Stimulated activated CD8-positive, alpha-beta memory T cell treated with anti-CD3 and anti-CD28 coated beads, Interleukin-7, amount 100 ng/mL, for 1 hour (primary cell): ENCODE measurements at places on chromosomes 5 and 9.

- no peak for DNase-seq
These were observed 13.8 kb upstream of the SMIM23 start for GRCh38 chr5:171771856-171772255.

- DNase-seq: no peak
These were observed 4.5 kb downstream of the ADAMTS12 start for GRCh38 chr5:33887268-33887667.

GRCh38 chr5:67935908-67936566 is 279.5 kb upstream of the PIK3R1 start:
- DNase-seq: no peak

- no peak for DNase-seq
These were observed 57.9 kb upstream of the PPP3R2 start for GRCh38 chr9:101652601-101653175.

DNA sequence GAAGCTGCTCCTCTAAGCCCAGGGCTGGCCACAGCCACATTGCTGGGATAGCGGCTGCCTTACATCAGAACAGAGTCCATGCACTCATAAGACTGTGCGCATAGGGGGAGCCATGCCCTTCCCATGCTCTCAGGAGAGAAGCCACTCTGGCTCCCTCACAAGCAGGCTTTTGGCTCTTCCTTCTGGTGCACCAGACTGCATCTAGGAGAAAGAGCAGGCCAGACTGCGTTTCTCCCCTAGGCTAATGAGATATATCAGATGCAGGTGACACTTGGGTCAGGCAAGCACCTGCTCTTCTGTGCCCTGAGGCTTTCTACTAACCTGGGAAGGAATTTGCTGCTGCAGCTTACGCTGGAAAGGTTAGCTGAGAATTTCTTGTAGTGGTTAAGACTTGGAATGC is 43.2 kb upstream of the BRINP1 start:
- DNase-seq: no peak

DNA sequence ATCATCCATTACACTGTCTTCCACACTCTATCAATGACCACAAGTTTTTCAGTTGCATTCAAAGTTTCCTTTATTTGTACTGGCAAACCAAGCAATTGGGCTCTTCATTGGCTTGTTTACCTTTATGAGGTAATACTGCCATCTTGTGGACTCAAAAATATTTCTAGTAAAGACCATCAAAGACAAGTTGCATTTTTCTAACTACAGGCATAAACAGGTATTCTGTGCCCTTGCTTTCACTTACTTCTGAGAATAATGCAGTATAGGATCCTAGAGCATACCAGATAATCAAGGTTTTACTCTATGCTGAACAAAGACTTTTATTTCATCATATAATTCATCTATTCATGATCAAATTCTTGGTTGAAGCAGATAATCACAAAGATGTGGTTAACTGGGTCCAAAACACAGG is 173.7 kb upstream of the POU5F2 start:
- no peak for DNase-seq

DNA sequence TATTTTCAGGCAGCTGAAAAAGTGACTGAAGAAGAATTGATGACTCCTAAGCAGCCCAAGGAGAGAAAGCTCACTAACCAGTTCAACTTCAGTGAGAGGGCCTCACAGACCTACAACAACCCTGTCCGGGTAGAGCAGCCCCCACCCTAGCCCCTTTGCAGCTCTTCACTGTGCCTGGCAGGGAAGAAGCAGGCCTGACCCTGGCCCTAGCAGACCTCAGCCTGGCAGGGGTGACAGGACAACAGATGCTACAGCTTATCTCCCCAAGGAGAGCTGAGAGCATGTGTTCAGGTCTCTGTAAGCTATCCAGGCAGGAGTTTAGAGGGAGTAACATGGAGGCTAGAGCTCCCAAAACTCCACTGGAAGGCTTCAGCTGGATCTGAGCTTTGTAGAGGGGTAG is 31.8 kb downstream of the DNAI1 start:
- no peak for DNase-seq

- no peak for DNase-seq
These were observed 3.7 kb downstream of the LCN9 start for GRCh38 chr9:135666534-135667462.

DNA sequence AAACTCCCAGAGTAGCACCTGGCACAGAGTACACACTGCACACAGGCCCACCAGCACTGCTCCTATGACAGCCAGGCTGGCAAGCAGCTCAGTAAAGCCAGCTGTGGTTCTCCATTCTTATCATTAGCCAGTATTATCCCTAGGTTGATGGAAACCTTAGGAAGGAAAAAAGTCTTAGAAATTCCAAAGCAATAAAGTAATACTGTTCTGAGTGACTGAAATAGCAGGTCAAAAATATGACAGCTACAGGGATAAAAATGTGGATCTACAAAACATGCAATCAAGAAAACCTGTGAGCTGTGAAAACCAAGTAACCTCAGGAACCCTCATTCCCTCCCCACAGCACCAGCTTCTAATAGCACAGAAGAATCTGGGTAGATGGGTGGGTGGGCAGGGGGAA is 403.5 kb downstream of the SPOCK1 start:
- no peak for DNase-seq

GRCh38 chr5:132199116-132199680 is 28.5 kb downstream of the P4HA2 start:
- DNase-seq: no peak

DNA sequence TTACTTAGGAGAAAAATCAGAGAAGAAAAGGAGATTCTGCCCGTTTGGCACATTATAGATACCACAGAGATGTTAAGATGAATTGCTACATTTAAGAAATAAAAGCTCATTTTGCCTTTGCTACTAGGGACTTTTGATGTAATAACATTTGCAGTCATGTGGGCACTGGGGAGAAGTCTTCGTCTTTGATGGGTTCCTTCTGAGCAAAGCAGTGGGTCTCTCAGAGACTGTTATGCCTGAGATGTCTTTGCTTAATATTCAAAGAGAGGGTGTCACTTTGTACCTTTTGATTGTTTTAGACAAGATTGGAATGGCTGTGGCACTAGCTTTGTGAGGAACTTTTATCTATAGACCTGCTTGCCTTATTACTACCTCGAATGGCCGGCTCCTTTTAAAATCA is 25.0 kb downstream of the SLC25A25 start:
- no peak for DNase-seq

DNA sequence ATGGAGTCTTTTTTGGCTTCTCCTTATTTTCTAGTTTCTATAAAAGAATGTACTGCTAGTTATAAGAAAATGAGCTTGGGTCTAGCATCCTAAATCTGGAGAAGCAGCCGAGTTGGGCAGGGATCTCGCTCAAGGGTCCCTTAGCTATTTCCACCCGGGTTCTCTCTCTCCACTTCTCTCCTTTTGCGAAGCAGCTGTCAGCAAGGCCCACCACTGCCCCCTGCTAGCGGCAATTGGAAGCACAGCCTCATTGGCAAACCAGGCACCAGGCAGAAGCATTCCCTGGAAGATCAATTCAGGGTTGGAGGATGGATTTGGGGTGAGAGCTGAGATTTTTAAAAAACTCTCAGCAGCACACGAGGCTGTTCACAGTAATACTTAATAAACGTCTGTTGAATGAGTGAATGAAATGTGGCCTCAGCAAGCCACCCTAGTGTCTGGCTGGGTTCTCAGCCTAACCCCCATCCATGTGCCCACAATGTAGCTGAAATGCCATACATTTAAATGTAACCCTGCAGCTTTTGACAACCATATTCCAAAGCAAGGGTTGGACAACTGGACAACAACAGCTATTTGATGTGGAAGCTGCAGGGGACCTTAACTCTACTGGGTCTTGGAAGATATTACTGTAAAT is 34.6 kb upstream of the TNIP1 start:
- peak; percentile 62 for DNase-seq

GRCh38 chr5:56123531-56124243 is 109.4 kb downstream of the ANKRD55 start:
- no peak for DNase-seq

- DNase-seq: no peak
These were observed 58.1 kb downstream of the STARD4 start for GRCh38 chr5:111454198-111454622.

DNA sequence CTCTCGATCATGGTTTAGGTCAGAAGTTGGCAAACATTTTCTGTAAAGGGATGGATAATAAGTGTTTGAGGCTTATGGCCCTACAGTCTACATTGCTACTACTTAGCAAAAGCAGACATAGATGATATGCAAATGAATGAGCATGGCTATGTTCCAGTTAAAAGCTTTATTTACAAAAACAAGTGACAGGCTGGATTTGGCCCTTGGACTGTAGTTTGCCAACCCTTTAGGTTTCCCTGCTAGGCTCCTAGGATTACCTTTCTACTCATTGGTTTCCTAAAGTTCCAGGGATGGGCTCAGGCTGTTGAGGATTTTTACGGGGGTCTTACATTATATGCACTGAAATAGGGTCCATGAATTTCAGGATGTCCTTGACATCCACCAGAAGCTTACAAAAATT is 57.5 kb downstream of the GPR21 start:
- DNase-seq: no peak

DNA sequence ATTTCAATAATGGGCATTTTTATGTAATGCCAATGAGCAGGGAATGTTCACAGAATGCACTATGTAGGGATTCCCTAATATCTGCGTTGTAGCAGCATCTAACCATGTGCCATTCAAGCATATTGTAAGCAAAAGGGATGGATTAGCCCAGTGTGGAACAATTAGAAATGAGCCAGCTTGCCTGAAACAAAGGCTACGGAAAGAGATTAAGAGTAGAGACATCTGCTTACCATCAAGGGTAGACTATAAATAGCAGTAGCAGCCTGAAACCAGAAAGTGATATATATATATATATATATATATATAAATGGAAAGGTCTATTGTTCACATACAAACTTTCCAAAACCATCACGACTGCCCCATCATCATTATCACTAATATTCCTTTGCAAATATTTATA is 31.9 kb upstream of the CEP120 start:
- no peak for DNase-seq

GRCh38 chr5:41413074-41413473 is 97.3 kb downstream of the PLCXD3 start:
- DNase-seq: no peak

- DNase-seq: no peak
These were observed 44.2 kb downstream of the CETN3 start for GRCh38 chr5:90365328-90365727.

DNA sequence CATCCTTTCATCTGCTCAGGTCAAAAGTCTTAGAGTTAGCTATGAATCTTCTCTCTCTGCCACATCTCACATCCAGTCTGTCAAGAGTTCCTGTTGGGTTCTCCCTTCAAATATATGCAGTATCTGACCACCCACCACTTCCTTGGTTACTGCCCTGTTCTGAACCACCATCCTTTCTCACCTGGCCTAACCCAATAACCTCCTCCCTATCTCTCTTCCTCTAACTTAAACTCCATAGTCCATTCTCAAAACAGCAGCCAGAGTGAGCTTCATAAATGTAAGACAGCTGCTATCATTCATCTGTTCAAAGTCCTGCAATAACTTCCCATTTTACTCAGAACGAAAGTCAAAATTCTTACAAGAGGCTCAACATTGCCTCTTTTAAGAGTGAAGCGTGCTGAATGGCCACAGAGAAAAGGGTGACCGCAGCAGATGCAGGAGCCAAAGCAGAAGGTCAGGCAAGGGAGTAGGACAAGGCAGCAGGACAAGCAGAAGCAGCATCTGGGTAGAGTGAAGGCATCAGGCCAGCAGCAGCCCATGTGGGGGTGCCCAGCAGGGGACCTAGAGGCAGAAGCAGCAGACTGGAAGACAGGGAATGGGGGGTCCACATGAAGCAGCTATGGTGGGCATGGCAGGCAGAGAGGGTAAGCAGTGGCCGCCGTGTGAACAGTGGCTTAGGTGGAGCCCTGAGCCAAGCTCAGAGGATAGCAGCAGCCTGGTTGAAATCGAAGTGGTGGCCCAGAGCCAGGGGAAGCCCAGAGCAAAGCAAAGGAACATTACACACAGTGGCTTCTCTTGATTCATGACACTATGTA is 39.3 kb upstream of the CDC42SE2 start:
- DNase-seq: no peak

- no peak for DNase-seq
These were observed 141.4 kb downstream of the MED10 start for GRCh38 chr5:6236858-6237481.

DNA sequence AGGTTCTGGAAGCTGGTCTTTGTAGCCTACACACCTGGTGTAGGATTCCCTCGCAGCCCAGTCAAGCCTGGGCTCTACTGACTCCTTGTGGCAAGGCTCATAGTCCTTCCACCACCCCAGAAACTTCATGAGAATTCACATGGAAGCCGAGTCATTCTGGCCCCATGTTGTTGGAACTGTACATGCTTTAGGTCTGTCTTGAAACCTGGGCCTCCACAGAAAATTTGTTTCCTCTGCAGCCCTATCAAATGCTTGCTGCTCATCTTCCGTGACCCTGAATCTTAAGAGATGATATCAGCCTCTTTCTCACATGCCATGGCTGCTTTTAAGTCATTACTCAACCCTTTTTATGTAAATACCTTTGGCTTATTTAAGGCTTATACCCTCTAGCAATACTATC is 113.4 kb upstream of the GRHPR start:
- DNase-seq: no peak

DNA sequence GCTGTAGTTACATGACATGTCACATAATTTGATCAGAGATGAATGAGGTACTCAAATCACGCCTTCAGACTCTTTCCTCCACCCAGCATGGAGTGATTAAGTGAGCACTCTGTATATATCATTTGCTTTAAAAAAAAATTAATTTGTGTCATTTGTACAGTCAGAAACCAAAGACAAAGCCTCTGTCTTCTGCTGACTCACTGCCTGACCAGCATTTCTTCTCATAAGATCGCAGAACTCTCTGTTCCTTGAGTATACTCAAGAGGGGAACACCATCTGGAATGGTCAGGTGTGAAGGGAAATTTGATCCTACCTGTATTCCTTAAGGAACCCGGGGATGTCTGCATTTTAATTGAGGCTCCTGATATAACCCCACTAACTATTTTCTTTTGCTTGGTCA is 254.4 kb downstream of the FAM114A2 start:
- no peak for DNase-seq

GRCh38 chr9:135906291-135907005 is 898 bp downstream of the CAMSAP1 start:
- no peak for DNase-seq

DNA sequence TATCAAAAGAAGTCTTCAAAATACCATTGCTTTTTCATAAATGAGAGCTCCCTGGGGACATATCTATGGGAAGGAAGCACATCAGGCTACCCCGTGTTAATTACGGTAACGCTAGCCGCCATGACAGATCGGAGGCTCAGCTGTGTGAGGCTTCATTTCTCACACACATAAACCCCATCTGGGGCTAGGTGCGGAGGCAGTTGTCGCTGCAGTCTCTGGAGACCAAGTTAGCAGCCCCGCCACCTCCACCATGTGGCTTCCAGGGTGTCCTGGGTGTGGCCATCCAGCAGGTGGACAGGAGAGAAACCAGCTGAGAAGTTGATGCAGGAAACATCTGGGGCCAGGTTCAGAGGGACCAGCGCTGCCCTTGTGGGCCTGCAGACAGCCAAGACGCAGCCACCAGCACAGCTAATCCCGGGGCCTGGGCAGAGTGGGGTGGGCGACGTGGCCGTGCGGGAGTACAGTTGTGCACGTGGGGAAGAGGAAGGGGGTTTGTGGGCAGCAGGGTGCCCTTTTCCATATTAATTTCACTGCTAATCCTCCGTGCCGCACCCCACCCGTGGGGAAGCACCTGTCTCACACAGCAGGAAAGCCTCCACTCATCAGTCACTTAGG is 426.5 kb downstream of the IRX1 start:
- DNase-seq: no peak

GRCh38 chr5:110807169-110807568 is 68.4 kb downstream of the SLC25A46 start:
- DNase-seq: no peak
